ENCODE measurements at places on chromosomes 1 and 21.

DNA sequence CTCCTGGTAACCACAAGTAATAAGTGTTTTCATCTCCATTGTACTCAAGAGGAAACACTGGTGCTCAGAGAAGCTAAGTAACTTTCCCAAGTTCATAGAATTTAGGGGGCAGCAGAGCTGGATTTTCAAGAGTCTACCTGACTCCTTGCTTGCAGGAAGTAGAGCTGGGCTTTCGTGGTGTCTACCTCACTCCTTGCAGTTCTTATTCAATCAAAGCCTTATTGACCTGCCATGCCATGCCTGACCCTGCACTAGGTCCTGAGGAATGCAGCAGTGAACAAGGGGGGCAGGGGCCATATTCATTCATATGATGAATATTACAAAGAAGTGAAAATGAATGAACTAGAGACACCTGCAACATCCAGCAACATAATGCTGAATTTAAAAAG lies 93.3 kb downstream of the GLIS1 start:
- DNase-seq, result no peak

DNA sequence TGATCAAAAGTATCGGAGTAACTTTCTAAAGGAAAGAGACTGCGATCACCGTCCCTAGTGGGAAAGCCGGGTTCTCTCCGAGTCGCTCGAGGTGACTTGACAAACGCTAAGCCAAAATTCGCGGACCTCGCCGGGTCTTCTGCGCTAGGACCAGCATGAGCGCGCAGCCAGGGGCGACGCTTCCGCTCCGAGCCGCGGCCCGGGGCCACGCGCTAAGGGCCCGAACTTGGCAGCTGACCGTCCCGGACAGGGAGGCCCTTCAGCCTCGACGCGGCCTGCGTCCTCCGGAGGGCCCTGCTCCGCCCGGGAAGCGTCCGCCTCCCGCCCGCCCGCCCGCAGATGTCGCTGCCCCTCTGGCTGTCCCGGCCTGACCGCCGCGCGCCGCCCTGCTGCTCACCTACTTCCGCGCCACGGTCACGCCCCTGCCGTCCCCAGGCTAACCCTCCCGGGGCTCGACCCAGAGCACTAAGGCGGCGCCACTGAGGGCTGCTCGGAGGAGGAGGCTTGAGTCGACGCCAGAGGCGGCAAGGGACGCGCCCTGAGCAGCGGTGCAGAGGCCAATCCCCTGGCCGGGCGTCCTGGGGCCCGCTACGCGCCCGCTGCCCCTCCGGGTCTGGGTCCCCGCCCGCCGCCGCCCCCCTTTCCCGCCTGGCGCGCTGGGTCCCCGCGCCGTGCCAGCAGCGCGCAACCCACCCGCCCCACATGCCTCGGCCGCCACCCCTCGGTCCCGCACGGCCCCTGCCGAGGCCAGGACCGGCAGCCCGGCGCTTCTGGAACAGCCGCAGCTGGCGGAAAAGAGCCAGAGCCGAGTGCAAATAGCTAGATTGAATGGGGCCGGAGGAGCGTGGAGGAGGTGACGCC lies 896 bp upstream of the DUSP10 start:
- peak; percentile 87 for DNase-seq

DNA sequence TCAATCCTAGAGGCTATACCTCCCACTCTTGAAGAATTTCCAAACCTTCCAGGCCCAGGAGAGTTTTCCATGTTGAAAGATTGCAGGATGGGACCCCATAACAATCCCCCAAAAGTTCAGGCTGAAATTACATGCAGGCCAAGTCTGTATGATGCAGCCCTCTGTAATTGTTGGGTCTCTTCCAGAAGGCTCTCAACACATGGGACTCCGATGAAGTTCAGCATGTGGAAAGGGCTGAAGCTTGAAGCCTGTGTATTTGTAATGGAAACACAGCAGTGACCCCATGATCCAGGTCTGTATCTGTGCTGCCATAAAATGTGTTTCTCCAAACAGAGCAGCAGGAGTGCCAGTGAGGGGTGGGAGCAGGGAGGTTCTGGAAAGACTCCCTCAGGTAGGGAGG lies 202.5 kb upstream of the LYPLAL1 start:
- no peak for DNase-seq

- no peak for DNase-seq
Observed at GRCh38 chr1:23417570-23417969, 7.0 kb downstream of the TCEA3 start.

DNA sequence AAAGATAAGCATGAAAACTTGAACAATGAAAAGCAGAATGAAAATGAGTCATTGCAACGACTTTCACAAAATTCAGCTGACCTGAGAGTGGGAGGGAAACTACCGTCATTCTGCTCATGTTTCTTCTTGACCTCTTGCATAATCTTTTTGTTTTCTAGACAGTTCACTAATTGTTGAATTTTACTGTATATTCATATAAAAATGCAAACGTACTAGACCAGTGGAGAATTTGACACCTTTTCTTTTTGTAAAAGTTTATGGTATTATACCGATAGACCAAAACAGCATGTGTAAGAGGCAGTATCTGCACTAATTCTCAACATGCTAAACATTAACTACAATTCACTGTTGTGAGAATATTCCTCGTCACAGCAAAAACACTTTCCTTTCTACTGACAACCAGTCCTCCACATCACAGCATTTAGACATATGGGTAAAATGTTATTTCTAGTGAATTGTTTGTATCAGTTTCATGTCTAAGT lies 137.8 kb downstream of the GREM2 start:
- no peak for DNase-seq

- DNase-seq, result no peak
Observed at GRCh38 chr1:64601207-64601606, 131.3 kb downstream of the CACHD1 start.

- no peak for DNase-seq
Observed at GRCh38 chr21:28317177-28317950, 675.3 kb downstream of the LTN1 start.

DNA sequence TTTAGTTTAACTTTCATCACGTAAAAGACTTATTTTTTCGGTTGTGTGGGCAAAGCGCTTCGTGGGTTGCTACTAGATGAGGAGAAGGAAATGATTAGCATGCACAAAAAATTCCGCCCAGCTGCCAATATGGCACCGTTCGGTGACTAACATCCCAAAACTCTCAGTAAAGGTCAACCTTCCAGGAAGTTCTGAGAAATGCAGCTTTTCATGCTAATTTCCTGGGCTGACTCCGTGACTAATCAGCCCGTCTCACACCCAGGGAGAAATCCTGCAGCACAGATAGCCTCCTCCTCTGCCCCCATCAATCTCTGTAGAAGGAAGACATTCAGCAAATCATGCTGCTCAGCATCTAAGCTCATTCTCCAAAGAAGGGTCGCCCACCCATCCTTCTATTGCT lies 34.1 kb downstream of the TMCO4 start:
- peak; percentile 35 for DNase-seq

DNA sequence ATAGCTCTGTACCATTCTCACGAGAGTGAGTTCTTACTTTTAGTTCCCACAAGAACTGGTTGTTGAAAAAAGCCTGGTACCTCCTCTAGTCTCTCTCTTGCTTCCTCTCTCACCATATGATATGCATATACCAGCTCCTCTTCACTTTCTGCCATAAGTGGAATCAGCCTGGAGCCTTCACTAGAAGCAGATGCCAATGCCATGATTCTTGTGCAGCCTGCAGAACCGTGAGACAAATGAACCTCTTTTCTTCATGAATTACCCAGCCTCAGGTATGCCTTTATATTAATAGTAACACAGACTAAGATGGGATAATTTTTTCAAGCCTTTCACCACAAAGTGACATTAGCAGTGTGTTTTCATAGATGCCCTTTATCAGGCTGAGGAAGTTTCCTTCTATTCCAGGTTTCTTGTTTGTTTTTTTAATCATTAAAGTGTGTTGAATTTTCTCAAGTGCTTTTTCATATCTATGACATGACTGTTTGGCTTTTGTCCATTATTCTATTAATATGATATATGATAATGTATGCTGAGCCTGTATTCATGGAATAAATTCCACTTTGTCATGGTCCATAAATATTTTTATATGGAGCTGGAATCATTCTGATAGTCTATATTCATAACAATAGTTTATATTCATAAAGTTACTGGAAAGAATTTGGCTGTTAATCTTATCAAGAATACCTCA lies 40.7 kb upstream of the C1orf185 start:
- DNase-seq, result no peak

- DNase-seq, result no peak
Observed at GRCh38 chr21:44684483-44684882, 2.5 kb upstream of the KRTAP12-1 start.

DNA sequence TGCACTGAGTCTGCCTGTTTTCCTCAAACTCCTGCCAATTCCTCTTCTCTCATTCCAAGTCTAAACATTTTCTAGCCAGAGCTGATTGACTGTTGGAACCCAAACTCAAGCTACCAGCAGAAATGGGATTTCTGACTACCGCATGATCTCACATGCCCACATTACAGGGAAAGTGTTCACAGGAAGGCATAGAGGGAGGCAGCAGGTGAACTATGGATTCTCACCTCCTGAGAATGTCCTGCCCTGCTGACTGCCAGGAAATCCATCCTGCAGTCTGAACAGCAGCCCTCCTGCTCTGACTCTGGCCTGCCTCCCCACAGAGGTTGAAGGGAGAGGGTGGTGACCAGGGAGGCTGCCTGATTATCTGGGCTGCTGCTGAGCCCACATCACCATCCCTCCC lies 22.5 kb downstream of the IQGAP3 start:
- DNase-seq, result no peak

GRCh38 chr1:207971331-207972219 lies 60.6 kb upstream of the CD34 start:
- DNase-seq, result no peak

DNA sequence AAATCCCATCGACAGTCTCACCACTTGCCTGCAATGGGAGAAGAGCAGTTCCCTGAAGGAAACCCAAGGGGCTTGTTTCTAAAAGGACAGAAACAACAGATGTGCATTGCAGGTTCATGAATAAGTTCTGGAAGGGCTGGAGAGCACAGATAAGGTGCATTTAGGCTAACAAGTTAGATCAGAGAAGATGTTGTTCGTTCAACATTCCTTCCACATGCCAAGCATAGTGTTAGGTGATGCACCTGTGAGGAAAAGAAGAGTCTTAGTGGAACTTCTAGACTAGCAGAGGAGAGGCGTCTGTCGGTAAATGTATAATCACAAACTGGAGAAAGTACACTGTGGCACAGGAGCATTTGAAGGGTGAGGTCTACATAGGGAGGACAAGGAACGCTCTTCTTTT lies 98.0 kb downstream of the ST3GAL3 start:
- DNase-seq, result no peak

- no peak for DNase-seq
Observed at GRCh38 chr1:17143760-17144159, 24.5 kb upstream of the PADI2 start.

DNA sequence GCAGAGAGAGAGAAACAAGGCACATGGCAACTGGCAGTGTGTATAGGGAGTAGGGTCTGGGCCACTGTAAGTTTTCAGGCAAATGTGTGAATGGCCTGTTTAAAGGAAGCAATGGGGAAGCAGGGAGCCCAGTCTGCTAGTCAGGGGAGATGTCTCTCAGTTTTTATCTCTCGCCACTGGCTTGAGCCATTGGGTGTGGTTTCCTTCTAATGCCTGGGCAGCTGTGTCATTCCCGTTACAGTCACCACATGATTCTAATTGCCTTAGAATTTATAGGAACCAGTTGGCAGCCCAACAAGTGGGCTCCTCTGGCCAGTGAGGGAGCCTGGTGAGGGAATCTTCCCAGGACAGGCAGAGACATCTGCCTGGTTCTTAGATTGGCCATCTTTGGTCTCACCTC lies 182.4 kb downstream of the DISC1 start:
- no peak for DNase-seq

DNA sequence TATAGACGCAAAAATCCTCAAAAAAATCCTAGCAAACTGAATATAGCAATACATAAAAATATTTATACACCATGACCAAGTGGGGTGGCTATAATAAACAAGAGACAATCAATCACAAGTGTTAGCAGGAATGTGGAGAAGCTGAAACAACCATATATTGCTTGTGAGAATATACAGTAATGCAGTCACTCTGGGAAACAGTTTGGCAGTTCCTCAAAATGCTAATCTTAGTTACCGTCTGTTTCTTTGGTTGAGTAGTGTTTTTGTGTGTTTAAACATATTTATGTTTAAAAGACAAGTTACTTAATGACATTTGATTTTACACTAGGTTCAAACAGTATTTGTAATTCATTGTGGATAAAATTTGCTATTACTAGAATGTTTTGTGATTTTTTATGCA lies 792.0 kb downstream of the LTN1 start:
- DNase-seq, result no peak

DNA sequence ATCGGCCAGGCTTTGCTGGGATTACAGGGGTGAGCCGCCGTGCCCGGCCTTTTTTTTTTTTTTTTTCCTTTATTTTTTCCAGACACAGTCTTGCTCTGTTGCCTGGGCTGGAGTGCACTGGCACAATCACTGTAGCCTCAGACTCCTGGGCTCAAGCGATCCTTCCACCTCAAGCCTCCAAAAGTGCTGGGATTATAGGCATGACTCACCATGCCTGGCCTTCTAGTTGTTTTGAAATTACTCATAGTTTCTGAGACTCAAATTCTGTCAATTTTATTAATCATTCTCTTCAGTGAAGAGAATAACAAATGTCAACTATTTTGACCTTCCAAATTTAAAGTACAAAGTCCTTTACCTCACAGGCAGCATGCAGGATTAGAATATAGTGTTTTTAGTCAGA lies 374.5 kb downstream of the PLA2G4A start:
- DNase-seq, result no peak

DNA sequence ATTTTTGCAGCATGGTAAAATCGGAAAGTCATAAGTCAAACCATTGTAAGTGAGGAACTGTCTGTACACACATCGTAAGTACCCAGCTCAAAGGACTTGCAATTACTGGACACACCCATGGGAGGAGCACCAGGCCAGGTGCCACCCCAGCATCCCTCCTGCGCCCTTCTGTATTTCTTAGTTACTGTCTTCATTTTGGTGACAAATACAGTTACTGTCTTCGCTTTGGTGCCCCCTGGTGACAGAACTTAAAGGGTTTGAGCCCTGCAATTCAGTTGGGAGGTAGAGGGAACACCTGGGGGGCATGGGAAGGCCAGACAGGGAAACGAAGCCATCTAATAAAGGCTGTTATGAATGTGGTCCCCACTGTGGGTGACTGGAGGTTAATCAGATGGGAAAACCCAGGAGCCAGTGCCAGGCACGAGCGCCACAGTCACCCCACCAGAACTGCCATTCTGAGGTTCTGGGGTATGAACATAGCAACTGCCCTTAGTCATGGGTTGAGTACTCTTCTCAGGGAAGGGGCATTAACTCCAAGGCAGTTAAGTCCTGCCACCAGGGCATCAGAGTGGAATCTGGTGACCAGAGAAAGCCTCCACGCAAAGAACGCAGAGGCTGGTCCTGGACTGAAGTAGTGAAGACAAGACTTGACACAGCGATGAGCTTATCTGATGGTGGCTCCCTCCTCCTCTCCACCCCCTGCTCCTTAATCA lies 612.9 kb downstream of the PTPRU start:
- peak; percentile 61 for DNase-seq

GRCh38 chr1:157105988-157106812 lies 6.6 kb upstream of the ETV3L start:
- DNase-seq, result peak; percentile 64

- no peak for DNase-seq
Observed at GRCh38 chr1:166086113-166086883, 80.5 kb downstream of the FAM78B start.

Data from activated T-cell treated with anti-CD3 and anti-CD28 coated beads, Interleukin-2, amount 50 U/mL, for 72 hours (primary cell).